ENCODE measurements at places on chromosomes 4 and X.

- DNase-seq = no peak
These were observed 263.6 kb downstream of the HS3ST1 start for GRCh38 chr4:11165052-11165451.

- DNase-seq = no peak
These were observed 39.6 kb upstream of the GRID2 start for GRCh38 chr4:92264163-92264562.

DNA sequence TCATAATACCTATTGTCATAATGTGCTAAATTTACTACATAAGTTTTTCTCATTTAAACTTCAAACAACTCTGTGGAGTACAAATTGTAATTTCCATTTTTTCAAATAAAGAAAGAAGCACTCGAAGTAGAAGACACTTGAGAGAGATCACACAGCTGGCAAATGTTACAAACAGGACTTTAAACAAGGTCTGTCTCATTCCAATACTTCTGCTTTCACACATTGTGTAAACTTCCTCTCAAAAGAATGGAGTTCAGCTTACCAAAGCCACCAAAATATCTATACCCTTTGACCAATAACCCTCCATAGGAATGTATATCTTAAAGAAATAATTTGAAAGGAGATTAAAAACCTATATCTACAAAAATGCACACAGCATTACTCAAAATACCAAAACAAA, 88.3 kb downstream of the OPHN1 start:
- no peak for DNase-seq

- DNase-seq = peak; percentile 20
These were observed 3.6 kb upstream of the EIF4E start for GRCh38 chr4:98932539-98932938.

- no peak for DNase-seq
These were observed 670.3 kb upstream of the FAM241A start for GRCh38 chr4:111475001-111475400.

DNA sequence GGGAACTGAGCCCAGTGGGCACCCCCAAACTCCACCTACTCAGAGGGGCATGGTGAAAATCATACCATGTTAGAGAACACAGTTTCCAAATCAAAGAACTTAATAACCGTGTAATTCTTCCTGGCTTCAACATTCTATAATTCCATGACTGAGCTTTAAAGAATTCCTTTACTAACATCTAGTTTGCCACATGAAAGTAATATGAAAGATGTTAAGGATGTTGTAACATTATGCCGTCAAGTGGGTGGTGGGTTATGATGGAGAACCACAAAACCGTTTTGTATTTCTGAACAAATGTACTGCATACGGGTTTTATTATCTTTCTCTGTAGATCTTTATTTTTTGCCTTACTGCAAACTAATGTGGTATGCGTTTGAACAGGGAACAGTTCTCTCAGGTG, 549.0 kb upstream of the MAGEB2 start:
- DNase-seq = no peak

GRCh38 chr4:72918362-72918761, 151.2 kb downstream of the COX18 start:
- DNase-seq = no peak

GRCh38 chrX:9342561-9343051, 122.3 kb upstream of the TBL1X start:
- DNase-seq = peak; percentile 46

- DNase-seq = no peak
These were observed 5.4 kb upstream of the SHOX start for GRCh38 chrX:625137-625691.

- no peak for DNase-seq
These were observed 307.5 kb upstream of the ANXA10 start for GRCh38 chr4:167784826-167785225.

- DNase-seq = no peak
These were observed 91.3 kb downstream of the RASGEF1B start for GRCh38 chr4:81380437-81380836.

- DNase-seq = no peak
These were observed 28.9 kb upstream of the SMIM31 start for GRCh38 chr4:164725066-164725465.

DNA sequence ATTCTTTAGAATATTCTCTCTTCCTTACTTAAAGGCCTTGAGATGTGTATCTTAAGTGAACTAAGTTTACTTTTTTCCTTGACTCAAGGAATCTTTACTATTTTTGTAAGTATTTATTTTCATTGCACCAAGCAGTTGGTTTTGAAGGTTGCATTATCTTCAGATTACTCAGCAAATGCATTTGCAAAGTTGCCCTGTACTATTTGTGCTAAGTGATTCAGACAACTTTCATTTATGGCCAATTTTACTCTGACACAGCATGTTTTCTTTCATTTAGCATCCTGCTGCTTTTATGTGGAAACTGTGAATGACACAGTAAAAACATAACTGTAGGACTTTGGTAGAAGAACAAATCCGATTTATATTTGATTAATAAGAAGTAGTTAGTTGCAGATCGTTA, 191.0 kb downstream of the CCSER1 start:
- DNase-seq = no peak

- DNase-seq = no peak
These were observed 89.3 kb downstream of the HNRNPD start for GRCh38 chr4:82284475-82284857.

DNA sequence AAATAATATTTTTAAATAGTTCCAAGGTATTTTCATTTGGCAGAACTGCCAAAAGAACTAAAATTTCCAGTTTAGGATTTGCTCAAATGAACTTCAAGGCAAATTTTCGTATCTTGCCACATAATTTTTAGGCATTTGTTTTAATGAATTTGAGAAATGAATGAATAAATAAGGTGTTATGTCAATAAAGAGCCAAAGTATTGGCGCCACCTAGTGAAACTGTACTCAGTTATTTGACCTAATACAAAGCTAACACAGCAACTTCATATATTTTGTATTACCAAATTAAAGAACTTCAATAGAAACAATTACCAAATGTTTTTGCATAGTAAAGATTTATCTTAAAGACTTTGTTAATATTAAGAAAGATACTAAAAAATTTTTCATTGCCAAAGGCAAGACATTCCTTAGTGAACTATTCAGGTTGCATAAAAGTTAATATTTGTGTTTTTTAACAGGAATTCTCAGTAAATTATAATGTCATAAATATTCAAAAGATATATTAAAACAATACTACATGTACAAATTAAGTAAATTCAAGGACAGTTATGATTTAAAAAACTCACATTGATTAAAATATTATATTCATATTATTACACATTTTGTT, 50.3 kb downstream of the STPG2 start:
- DNase-seq = no peak

DNA sequence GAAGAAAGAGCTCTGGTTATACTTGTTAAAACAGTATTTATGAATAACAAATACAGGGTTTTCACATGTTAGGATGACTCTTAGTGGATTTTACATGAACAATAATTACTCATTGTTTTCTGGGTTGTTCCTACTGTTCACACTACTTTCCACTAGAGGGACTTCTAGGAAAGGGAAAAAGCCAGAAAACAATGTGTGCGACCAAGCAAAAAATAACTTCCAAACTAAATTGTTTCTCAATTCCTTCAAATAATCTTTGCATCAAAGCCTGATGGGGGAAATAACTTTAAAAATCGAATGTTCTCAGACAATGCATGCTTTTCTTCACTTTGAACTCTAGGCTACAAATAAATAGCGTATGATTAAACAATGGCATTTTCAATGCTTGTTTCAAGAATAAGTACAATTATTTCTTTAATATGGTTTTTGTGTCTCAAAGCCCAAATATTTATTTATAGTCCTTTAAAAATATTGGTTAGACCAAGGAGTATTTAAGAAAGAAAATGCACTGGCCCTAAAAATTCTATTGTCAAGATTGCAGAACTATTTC, 72.1 kb upstream of the ETNPPL start:
- DNase-seq = no peak

DNA sequence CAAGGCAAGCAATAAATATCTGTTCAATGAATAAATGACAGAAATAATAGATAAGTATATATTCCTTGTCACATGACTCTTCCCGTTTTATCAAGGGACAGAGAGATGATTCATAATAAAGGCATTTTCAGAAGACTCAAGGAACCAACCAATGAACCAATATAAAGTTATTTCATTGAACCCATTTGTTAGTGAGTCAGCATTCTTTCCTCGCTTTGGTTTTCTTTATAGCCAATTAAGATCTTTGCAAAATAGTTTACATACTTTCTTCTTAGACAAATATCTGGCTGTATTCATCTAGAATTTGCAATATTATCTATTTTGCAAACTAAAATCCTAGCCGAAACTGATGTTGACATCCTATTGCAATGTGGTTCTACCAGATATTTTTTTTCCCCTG, 269.4 kb downstream of the IL15 start:
- no peak for DNase-seq

GRCh38 chr4:8185295-8185694, 13.8 kb upstream of the SH3TC1 start:
- no peak for DNase-seq

DNA sequence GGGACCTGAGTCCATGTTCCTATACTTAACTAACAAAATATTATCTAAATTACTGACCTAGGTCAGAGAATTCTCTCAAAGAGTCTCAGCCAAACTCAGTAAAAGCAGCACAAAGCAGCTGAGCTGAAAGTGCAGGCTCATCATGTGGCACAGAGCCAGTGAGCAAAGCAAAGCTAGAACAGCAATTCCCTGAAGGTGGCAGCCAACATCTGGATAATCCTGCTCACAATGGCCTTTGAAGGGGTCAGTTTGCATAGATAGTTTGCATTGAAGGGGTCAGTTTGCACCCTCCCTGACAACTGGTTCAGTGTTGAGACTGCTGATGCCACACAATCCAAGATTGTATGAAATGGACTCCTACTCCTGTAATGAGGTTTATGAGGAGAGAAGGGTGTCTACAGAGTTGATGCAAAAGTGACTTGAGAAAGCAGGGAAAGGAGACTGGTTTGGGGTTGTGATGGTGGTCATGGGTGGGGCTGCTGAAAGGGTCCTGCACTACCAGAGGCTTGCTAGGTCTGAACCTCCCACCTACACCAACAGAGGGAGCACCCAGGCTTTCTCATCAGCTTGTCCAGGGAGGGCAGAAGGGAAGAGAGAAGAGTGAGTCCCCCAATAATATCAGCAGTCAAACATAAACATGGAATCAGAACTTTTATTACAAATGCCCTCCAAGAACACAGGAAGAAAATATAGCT, 39.7 kb downstream of the TRIM61 start:
- DNase-seq = no peak

DNA sequence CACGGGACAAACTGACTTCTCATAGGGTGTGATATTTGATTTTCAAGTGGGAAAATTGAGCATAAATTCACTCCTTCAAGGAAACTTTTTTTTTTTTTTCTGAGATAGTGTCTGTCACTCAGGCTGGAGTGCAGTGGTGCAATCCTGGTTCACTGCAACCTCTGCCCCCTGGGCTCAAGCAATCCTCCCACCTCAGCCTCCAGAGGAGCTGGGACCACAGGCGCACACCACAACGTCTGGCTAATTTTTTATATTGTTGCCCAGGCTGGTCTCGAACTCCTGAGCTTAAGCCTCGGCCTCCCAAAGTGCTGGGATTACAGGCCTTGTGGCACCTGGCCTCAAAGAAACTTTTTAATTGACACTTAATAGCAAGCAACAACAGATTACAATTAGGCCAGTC, 13.8 kb downstream of the CLDN34 start:
- DNase-seq = no peak

DNA sequence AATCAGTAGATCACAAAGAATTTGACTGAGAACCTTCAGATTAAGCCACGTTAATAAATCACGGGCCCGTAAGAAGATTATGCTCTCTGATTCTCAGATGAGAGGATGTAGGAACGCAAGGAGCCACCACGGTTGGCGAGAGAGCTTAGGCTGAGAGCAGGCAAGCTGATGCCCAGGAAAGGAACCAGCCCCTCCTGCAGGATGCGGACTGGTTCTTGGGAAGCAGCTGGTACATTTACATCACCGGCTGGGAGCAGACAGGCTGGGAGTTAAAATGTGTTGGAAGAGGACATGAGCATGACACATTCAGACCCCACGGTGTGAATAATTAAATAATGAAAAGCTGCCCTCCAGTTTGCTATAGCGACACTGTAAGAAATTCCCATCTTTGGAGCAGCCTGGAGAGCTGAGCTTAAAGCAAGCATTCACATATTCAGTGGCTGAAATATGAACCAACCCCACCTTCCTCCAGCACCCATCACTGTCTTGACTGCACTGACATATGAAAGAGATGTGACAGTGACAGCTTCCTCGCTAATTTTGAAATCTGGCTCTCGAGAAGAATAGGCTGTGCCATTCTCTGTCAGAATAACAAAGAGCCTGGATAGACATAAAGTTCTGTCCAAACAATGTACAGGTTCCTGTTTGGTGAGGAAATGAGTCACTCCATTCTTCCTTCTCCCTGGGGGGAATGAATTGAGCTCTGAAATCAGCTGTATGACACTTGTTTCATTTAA, 33.1 kb downstream of the LNX1 start:
- DNase-seq = no peak
